T-cell (primary cell): ENCODE measurements at places on chromosomes 7 and 10.

DNA sequence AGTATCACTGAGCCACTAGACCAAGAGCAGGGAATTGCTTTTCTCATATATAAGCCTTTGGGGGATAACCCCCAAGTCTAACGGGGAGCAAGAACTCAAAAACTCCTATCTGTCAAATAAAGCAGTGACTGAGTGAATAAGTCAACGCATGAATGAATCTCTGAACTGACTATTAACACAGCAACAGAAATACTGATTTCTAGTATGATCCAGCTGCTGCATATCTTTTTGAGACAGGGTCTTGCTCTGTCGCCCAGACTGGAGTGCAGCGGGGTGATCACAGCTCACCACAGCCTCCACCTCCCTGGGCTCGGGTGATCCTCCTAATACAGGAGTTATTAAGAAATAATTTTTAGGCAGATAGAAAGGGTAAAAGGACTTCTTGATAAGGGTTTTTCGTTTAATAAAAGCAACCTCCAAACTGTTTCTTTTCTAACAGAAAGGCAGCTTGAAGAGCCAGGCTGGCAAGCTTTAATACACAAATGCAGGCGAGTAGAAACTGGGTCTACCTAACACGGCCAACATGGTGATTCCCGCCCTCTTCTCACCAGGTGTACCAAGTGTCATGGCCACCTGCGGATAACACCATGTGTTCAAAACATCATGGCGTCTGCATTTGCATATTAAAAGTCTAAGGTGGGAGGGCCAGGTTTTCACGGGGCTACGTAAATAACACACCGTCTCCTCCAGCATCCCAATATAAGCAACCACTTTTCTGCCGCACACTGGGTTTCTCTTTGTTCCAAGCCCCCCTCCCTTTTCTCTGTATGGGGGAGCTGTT lies 631.9 kb downstream of the PARD3 start:
- DNase-seq: no peak

GRCh38 chr7:129829737-129830631 lies 122.8 kb downstream of the UBE2H start:
- DNase-seq: peak; percentile 28

- DNase-seq: no peak
These were observed 28.4 kb downstream of the CDK6 start for GRCh38 chr7:92808006-92808405.

DNA sequence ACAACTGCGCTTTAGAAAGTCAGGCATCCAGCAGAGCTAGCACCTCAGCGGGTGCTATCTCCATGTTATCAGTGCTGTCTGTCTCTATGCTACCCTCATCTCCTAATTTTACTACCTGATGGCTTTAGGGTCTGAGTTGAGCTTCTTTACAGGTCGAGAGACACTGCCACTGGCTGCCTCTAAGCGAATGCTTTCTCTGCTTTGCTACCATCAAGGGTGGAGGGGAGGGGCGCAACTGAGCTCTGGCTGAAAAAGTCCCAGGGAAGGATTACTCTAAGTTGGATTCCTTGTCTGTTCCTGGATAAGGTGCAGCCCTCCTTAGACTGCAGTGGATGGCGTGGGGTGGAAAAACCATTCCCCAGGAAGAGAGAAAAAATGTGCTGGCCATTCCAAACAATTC lies 105.7 kb downstream of the CDK14 start:
- DNase-seq: no peak

DNA sequence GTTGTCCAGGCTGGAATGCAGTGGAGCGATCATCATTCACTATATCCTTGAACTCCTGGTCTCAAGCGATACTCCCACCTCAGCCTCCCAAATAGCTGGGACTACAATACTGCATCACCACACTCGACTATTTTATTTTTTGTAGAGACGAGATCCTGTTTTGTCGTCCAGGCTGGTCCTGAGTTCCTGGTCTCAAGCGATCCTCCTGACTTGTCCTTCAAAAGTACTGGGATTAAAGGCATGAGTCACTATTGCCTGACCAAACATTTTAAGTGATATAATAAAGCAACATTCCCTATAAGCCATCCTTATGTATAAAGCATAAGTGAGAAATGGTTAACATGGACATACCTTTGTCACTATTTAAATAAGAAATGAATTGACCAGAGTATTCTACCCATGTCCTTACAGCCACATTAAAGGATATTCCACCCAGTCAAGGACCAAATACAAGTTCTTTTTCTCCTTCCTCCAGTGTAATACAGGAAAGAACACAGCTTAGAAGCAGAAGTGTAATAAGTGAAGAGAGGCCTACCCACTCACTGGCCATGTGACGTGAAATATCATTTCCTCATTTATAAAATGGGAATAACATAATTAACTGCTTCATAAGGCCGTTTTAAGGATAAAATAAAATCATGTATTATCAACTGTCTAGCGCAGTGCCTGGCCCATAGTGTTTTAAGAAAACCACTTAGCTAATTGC lies 82.0 kb downstream of the DOCK4 start:
- no peak for DNase-seq

- DNase-seq: no peak
These were observed 153.3 kb downstream of the VWC2 start for GRCh38 chr7:49926720-49927119.

DNA sequence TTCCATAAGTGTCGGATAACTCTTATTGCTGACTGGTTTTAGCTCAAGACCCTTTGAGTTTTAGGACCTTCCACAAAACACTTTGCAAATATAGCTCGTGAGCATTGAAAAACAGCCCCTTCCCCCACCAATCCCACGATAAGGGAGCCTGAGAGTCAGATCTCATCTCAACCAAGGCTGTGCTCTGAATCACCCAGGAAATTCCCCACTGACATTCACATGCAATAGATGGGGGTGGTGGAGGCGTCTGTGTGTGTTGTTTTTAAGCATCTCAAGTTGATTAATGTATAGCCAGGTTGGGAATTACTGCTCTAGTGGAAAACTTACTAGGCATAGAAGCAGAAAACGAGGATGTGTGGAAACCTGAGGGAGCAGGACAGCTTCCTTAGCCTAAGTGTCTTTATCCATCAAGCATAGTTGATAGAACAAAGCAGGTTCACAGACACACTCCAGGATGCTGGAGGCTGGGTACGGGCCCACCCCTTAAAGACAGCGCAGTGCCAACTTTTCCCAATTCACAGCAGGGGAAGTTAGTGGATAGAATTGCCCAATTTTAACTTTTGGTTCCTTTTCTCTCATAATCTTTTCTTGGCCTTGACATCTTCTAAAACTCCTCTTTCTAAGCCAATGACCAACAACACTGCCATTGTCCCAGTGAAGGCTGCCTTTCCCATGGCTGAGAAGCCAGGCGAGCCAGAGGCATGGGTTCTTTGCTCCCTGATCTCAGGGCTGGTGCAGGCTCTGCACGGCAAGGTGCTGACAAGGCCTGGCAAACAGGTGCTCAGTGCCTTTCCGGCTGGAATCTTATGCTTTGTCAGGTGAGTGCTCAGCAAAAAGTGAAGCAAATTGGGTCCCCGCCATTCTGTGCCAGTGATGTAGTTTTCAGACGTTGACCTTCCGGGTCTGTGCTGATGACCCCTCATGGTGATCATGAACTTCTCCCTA lies 98.5 kb upstream of the INSIG1 start:
- no peak for DNase-seq

DNA sequence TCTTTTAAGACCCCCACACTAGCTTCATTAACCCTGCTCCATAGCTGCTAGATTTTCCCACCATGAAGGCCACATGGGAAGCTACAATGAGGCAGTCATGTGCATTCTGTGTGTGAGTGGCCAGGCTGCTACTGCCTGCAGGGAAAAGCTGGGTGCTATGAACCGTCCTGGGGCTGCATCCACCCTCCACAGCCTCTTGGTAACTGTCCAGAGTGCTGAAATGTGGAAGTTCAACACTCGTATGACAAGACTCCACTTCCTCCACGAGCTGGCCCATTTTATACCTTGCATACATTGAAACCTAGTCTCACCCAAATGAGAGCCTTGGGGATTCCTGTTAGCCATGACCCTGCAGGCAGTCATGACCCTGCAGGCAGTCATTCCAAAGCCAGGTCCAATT lies 59.4 kb downstream of the CUZD1 start:
- no peak for DNase-seq

DNA sequence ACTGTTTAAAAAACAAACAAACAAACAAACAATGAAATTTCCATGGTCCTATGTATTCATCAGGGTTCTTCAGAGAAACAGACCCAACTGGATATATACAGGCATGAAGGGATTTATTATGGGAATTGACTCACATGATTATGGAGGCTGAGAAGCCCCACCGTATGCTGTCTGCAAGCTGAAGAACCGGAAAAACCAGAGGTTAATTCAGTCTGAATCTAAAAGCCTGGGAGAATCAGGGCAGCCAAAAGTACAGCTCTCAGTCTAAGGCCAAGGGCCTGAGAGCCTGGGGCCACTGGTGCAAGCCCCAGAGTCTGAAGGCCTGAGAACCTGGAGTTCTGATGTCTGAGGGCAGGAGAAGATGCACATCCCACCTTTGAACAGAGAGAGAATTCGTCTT lies 163.5 kb downstream of the MDFIC start:
- DNase-seq: no peak

- DNase-seq: no peak
These were observed 1.4 kb downstream of the ERLIN1 start for GRCh38 chr10:100184426-100184825.

DNA sequence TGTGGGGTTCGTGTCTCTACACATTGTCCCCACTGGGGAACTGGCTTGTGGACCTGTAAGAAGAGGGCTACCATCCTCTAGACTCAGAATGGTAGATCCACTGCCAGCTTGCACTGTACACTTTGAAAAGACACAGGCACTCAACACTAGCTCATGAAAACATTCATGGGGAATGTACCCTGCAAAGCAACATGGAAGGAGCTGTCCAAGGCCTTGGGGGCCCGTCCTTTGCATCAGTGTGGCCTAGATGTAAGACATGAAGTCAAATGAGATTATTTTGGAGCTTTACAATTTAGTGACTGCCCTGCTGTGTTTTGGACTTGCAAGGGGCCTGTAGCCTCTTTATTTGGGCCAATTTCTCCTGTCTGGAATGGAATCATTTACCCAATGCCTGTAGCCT lies 399.0 kb upstream of the PCDH15 start:
- DNase-seq: no peak

DNA sequence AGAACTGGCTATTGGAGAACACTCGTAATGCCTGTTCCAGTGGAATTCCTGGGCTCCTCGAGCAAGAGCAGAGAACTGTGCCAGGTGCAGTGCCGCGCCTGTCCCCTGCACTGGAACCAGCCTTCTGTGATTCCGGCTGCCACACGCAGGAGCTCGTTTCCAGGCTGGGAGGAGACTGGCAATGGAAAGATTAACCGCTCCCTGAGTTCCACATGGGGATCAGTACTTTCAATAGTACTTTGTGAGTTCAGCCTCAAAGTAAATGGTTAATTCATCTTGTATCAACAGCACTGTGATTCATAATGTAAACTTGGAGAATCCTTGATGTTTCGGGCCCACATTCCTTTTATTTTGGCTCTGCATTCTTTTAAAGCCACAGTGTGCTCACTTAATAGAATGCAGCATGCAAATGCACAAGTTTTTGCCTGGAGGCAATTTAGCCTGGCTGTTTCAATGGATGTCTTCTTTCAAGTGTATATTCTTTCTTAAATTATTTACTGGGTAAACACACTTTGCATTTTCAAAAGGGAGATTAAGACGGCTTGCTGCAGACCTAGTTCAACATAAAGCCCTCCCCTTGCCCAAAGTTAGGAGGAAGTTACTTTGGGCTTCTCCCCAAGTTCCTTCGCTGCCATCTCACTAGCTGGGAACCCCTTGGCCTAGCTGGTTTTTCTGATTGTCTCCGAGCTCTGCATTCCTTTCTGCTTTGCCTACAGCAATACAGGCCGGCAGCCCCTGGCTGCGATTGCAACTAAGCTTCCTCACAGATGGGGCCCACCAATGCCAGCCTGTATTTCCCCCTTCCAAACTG lies 138.1 kb upstream of the TCF7L2 start:
- DNase-seq: no peak

GRCh38 chr10:21495002-21495751 lies 30.3 kb downstream of the SKIDA1 start:
- DNase-seq: no peak

DNA sequence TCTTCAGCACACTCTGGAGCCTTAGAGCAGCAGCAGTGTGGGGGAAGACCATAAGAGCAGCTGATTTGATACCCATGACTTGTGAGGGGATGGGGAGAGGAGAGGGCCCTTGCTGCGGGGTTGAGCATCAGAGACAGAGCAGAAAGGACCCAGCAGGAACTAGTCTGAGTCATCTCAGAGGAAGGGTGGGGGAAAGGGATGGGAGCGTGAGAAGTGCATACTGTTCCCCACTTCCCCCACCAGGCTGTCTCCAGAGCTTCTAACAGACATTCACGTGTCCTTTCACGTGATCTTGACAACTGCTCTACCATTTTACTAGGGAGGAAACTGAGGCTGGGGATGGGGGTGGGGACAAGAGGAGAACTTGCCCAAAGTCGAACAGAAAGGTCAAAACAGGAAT lies 38.7 kb downstream of the FAM241B start:
- no peak for DNase-seq

DNA sequence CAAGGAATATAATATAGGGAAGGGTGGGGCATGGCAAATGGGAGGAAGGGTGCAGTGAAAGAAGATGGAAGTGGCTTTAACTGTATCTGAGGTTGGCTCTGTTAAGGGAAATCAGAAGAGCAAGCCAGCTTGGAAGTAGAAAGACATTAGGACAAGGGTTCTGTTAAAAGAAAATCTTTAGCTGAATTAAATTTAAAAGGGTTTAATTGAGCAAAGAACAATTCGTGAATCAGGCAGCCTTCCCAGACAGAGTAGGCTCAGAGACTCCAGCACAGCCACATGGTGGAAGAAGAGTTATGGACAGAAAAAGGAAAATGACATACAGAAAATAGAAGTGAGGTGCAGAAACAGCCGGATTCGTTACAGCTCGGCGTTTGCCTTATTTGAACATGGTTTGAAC lies 42.0 kb downstream of the FAM13C start:
- DNase-seq: no peak

GRCh38 chr7:1845536-1846311 lies 175.6 kb downstream of the ELFN1 start:
- peak; percentile 2 for DNase-seq
